PC-9 (cell line): ENCODE measurements at places on chromosomes 6 and 20.
A peak's percentile ranks its signal among the peaks of the same experiment; 100 is the strongest.

DNA sequence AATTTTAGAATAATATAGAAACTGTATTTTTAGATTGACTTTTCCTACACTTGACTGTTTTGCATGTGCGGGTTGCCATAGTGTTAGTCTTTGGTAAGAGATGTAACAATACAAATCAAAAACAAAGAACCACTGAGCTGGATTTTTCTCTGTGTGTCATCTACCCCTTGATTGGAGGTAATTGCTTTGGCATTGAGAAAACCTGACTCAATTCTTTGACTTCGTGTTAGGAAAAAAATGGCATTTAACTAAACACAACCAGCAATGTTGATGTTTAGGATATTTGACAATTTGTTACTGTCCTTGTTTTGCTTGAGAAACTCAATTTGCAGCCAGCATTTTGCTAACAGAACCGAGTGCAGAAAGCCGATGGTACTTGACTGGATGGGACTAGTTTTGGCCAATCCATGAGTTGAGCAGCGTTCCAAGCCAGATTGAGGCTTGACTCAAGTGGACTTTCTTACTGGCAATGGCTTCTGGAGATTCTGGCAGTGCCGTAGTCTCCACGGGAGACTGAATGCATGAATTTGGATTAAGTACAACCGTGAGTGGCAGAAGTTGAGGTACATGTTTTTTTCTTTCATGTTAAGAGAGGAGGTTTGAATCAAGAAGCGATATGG is 17.1 kb downstream of the TPBG start:
- DNase-seq: no peak

GRCh38 chr20:53795170-53795569 is 201.5 kb upstream of the ZNF217 start:
- DNase-seq: no peak

DNA sequence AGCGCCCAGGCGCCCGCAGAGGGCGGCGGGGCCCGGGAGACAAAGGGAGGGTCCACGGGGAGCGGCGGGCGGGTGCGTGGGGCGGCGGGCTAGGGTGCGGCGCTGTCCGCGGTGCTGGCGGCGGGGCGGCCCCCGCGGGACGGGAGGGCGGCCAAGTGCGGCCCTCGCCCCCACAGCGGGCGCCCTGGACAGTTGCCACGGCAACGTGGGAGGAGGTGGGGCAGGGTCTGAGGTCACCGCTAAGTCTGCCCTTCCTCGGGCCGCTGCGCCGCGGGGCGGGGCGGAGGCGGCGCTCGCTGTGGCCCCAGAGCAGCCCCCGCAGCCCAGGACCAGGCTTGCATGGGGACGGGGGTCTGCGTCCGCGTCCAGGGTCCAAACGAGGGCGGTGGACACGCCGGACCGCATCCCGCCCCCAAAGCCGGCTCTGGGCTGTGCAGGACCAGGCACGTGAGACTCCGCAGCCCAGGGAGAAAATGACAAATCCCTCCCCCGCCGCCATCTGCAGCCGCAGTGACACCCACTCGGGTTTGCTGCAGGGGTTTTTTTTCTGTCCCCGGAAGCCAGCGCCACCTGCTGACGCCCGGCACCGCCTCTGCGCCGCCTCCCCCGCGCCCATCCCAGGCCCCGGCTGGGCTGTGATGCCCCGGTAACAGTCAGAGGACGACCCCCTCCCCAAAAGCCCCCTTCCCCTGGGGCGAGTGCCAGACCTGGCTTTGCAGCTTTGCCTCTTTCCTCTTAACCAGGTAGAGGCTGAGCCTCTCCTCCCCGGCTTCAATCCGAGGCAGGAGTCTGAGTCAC is 36.8 kb downstream of the YTHDF1 start:
- DNase-seq: no peak

DNA sequence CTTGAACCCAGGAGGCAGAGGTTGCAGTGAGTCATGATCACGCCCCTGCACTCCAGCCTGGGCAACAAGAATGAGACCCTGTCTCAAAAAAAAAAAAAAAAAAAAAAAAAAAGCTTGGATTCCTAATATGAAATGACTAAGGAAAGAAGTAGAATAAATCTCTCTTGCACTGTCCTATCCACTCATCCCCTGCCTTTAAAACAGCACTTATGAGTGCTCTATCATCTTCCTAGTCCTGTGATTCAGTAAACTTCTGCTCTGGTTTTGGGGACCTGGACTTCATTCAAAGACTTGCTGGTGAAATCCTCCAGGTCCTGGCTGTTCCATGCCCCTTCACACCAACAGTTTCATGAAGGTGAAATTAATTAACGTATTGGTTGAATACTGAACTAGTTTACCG is 29.6 kb downstream of the TNFAIP3 start:
- DNase-seq: no peak

GRCh38 chr6:43613721-43614395 is 15.2 kb downstream of the GTPBP2 start:
- no peak for DNase-seq

DNA sequence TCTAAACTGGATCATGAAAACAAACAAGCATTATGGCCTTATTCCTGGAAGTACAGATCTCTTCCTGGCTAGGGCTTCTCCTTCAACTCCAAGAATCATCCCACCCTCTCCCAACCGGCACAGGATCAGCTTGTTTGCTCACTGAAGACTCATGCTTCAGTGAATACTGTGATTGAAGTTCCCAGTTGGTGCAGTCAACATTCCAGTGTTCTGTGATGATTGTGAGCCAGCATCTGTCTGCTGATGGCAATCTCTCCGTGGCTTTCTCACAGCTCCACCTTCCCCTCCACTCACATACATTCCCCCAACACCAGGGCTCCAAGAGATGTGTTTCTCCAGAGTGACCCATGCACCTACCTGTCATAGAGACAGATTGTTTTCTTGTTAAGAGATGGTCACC is 421.3 kb upstream of the BTBD3 start:
- DNase-seq: no peak

- peak; percentile 55 for DNase-seq
These were observed 81.0 kb downstream of the GPX5 start for GRCh38 chr6:28606424-28607391.

- peak; percentile 60 for DNase-seq
These were observed 17.6 kb upstream of the EIF2S2 start for GRCh38 chr20:34129518-34130162.

DNA sequence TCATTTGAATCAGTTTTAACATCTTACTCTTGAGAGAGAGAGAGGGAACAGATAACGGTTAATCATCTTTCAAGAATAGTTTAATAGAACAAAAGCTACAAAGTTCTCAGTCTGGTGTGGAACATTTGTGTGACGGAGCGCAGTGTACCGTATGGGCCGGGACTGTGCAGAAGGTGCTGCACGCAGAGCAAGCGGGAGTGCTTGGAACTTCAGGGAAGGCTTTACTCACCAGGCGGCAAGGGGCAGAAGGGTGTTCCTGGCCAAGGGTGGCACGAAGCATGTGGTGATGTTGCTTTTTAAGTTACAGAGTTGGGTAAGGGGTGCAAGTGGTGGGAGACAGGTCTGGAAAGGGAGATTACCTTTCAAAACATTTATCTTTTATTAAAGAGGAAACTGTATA is 95.7 kb downstream of the TULP4 start:
- no peak for DNase-seq

DNA sequence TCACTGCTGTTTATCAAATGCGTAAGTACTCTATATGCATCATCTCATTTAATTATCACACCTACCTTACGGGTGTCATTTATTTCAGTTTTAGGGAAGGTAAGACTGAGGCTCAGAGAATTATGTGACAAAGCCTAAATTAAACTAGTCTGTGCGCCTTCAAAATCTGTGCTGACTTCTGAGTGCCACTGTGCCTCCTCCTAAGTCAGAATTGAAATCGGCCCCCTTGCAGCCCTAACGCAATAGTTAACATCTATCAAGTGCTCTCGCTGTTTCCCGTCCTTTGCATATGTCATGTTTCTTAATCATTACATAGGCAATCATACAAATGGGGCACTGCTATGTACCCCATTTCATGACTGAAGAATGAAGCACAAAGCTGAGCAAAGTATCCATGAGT is 79.0 kb upstream of the PDE10A start:
- no peak for DNase-seq

GRCh38 chr20:36251426-36251825 is 15.1 kb downstream of the AAR2 start:
- no peak for DNase-seq

GRCh38 chr20:17860301-17861197 is 108.0 kb downstream of the SNX5 start:
- no peak for DNase-seq

GRCh38 chr6:32401284-32401963 is 5.6 kb downstream of the BTNL2 start:
- no peak for DNase-seq

DNA sequence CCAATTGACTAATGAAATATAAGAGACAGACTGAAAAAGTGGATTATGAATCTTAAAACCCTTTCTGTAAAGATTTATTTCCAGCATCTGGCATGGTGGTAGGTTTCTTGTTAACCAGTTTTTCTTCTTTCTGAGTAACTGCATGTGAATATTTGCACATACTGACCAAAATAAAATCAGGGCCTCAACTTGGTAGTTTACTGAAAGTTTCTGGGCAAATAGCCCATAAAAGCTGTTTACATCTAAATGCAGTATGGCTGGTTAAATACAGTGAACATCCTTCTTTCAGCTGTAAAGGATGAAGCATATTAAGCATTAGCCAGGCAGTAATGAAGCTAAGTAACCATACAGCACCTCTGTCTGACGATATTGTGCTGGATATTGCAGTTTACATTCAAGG is 83.6 kb upstream of the EYS start:
- no peak for DNase-seq

- no peak for DNase-seq
These were observed 178.2 kb upstream of the IMPG1 start for GRCh38 chr6:76250666-76251065.

DNA sequence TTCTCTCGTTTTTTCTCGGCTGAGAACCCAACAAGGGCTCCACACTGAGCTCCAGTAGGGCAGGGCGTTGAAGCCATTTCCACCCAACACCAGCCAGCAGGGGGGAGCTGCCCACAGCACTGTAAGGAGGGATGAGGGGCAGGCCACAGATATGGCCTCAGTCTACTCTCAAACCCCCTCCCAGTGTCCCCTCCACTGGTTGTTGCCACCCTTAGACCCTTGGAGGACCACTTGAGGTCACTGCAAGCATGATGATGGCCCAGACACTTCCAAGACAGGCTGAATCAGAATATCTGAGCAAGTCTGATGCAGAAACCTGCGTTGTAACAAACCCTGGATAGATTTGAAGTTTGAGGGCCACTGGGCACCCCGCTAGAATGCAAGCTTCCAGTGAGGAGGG is 217.0 kb upstream of the CST7 start:
- DNase-seq: no peak

DNA sequence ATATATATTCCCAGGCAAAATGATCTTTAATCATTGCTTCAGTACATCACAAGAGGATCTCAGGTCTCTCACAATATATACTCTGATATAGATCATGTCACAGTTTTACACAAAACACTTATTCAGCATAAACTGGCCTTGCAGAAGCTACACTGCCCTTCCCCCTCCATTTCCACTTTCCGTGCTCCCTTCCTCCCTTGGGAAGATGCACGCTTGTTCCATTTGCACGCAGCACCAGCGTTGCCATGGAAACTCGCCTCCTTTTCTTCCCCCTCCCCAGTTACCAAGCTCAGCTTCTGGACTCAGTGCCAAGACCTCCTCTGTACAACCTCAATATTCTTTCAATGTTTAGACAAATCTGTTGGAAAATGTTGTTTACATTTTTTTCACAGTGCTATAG is 154.6 kb downstream of the RFPL4B start:
- DNase-seq: no peak

GRCh38 chr6:154550779-154551178 is 40.3 kb upstream of the CNKSR3 start:
- no peak for DNase-seq

- DNase-seq: no peak
These were observed 204.5 kb downstream of the ERMARD start for GRCh38 chr6:169955731-169956437.

- DNase-seq: no peak
These were observed 343.1 kb downstream of the ZFAND3 start for GRCh38 chr6:38162493-38163185.

DNA sequence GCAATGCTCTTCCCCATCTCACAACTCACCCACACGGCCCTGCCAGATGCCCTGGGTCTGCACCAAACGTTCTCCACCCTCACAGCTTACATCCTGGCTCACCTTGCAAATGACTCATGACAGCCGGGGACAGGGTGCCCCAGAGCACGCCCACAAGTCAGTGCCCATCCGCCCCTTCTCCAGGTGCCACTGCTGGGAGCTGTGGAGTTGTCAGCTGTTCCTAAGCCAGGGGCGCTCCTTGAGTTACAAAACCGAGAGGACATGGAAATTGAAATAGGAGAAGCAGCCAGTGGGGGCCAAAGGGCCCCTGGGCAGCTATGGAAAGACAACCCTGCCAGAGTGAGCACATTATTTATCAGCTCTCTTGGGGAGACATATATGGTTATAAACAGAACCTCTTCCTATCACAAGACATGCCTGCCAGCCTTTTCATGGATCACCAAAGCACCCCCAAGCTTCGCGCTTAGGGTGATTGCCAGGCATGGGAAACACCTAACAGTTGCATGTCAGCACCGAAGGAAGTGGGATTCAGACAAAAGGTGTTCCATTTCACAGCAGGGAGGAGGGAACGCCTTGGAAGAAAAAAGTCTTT is 236.8 kb downstream of the LY86 start:
- DNase-seq: peak; percentile 88

GRCh38 chr6:111361648-111362047 is 121.4 kb downstream of the REV3L start:
- no peak for DNase-seq

DNA sequence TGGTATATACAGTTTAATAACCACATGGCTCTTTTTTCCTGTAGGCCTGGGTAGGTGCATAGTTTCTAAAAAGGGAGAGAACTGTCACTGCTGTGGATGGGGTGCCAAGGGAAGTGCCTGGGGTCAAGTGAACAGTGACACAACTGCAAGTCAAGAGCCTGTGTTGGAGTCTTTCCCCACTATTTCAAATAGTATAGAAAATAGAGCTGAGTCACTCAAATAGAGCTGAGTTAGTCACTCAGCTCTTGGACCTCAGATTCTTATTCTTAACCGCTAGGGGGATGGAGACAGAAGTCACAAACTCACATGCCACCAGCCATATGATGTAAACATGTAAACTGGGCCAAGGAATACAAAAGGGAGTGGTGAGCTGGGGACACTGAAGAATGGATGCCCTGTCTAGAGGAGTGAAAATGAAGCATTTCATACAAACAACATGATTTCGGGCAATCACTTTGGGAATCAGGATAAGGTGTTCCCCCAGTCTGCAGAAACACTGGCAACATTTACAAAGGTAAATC is 2.1 kb downstream of the NQO2 start:
- no peak for DNase-seq

DNA sequence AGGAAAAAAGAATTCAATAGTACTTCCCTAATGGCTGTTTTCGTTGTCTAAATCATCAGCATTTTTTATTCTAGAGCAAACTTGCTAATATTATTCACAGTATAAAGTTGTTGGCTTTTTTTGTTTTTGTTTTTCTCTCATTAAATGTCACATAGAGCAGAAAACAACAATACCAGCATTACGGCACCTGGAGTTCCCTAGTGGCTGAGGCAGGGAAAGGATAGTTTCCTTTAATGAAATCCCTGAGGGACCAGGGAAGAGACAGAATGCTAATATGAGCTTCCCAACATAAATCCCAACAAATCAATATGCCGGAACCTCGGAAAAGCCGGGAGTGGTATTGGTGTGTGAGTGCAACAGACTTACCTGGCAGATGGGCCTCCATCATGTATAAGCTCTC is 235.2 kb upstream of the ASCC3 start:
- no peak for DNase-seq

GRCh38 chr20:58088625-58089024 is 139.8 kb downstream of the ANKRD60 start:
- no peak for DNase-seq

- no peak for DNase-seq
These were observed 22.1 kb downstream of the MAP3K4 start for GRCh38 chr6:161013695-161014094.
